ENCODE measurements at places on chromosomes 12 and 14.

DNA sequence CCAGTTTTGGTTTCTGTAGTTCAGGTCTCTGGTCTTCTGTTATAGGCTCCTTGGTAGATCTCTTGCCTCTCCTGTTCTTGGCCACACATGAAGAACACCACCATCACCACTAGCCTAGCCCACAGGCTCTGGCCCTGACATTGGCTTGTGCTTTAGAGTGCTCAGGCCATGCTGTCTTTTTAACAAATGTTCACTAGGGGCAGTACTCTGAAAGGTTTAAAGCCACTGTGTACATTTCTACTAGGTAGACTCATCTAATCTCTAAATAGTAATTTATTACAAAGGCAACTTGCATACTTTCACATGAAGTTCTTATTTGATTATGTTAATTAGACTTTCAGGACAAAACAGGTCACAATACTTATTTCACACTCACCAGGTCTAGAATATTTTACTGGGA lies 38.3 kb downstream of the PDE6H start:
- ATAC-seq, result no peak

GRCh38 chr14:80946187-80946586 lies 4.6 kb upstream of the CEP128 start:
- ATAC-seq, result no peak

DNA sequence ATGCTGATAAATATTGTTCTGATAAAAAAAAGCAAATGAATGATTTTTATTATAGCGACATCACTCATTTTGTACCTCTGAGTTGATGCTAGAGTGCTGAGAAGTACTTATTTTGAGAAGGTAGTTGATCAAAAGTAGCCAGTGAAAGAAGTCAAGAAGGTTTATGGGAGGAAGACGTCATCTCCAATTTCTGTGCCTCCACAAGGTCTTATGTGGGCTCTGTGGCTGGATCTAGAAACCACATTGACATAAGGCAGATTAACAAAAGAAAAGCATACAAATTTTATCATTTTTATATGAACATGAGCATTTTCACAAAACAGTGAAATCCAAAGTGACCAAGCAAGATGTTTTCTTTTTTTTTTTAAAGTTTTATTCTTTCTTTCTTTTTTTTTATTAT lies 289.5 kb upstream of the FAR2 start:
- ATAC-seq, result no peak

DNA sequence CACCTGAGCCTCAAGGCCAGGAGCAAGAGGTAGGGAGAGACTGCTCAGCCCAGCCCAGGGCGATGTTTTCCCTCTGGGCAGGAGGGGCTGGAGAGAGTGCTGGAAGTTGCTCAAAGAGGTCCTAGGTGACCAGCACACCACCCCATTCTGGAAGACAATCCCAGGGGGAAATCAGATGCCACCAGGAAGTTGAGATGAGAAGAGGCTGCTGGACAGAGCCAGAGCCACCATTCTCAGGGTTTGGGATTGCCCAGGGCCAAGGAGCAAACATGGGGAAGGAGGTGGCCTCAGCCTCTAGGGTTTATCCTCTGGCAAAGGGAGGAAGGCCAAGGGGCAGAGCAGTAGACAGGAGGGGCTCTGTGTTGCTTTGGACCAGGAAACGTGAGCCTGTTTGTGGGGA lies 11.6 kb downstream of the CCDC85C start:
- ATAC-seq, result no peak

GRCh38 chr12:9588749-9589148 lies 19.0 kb downstream of the KLRB1 start:
- ATAC-seq, result no peak

DNA sequence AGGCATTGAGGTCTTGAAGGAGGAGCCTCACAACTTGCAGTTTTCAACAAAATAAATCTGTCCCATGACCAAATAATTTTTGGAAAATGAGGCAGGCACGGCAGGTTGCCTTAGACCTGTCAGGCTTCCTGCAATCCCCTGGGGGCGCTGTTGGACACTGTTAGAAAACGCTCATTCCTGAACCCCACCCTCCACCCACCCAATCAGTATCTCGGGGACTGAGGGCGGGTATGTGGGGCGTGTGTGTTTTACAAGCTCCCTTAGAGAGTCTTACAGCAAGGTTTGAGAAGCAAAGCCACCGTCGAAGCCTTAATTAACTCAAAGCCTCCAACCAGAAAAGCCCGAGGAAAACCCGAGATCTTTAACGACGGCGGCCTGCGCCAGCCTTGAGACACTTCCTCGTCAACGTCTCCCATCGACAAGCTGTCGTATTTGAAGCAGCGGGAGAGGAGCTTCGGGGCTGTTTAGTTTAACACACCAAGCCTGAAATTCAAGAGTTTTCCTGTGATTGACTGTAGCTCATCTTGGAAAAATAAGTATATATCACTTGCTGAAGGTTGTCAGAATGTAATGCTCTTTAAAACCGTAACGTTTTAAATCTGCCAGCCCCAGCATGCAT lies 123.0 kb downstream of the GLT1D1 start:
- ATAC-seq, result peak; percentile 69

DNA sequence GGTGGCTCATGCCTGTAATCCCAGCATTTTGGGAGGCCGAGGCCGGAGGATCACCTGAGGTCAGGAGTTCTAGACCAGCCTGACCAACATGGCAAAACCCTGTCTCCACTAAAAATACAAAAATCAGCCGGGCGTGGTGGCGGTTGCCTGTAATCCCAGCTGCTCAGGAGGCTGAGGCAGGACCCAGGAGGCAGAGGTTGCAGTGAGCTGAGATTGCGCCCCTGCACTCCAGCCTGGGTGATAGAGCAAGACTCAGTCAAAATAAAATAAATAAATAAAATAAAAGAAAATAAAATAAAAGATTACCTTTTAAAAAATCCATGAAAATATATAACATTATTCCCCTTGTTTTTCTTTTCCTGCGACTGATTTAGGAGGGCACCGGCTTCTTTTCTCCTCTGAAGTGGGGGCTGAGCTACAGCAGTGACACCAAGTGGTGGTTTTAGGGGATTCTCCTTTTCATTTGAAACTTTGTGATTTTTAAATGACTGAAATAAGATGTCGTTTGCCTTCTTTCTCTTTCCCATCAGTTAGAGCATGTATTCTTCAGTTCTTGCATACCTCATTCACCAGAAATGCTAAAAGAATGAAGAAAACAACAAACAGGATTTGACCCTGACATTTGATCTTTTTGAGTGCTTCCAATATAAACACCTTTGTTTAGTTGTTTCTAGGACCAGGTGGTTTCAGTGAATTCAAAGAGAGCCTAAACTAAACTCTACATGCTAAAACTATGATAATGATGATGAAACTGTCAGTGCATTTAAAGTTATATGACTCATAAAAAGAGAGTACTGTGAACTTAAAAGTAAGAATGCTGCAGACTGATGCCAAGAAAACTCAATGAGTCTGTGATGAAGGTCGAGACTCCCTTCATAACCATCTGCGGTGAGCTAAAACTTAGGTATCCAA lies 22.6 kb upstream of the PKP2 start:
- ATAC-seq, result no peak

DNA sequence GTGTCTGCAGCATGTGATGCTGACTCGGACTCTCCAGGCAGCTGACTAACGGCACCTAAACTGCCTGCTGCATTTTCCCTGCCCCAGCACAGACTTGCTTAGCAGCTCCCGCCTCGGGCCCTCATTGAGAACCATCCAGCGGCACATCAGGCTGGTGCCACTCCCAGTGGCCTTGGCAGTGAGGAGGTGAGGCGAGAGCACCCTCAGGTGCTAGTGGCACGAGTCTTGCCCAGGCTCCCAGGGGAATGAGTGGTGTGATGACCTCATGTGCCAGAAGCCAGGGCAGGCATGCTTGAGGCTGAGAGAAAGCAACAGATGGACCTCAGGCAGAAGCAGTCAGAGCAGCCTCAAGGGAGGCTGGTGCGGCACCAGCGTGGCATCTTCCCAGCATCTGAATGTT lies 60.2 kb downstream of the PRKCH start:
- ATAC-seq, result no peak

DNA sequence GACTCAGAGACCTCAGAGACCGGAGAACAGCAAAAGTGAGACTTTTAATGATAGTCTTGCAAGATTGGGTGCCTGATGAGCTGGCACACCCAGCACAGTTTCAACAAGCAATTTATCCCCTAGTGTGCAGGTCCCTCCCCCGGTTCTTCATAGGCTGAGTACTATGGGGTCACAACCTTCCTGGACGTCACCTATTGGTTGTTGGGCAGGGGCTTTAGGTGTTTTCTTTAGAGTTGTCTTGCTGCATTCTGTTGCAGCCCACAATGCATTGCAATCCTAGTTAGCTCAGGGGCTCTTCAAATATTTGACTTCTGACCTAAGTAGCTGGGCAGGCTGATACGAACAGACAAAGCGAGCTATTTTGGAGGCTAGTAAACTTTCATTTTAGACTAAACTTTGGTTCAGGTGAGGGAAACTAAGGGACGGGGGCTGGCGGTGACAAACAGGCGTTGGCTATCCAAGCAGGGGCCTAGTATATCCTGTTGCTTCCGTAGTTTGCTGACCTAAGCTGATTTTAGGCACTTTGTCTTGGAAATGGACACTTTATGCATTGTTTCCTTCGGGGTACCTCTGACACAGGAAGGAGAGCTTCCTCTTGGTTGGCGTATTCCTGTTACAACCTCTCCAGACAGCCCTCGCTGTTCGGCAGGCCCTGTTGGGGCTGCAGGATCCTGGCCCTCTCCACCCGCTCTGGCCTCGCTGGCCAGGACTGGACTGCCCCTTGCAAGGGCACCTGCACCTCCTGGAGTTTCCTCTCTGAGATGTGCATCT lies 14.1 kb downstream of the SIVA1 start:
- ATAC-seq, result no peak

DNA sequence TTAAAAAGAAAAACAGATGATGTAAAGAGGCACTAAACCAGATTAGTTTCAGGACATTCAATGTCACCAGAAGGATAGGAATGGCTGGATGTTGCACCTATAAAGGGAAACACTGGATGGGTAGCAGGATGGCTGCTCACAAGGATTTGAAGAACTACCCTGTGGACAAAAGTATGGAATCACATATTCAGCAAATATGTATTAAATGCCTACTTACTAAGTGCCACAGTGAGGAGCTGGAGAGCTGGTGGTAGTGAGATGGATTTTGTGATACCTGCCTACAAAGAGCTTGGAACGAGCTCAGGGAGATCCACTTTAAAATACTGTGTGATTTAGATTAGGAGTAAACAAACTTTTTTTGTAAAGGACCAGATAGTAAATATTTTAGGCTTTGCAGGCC lies 316.2 kb downstream of the PAWR start:
- ATAC-seq, result no peak

GRCh38 chr12:54409267-54409666 lies 9.8 kb downstream of the ITGA5 start:
- no peak for ATAC-seq

DNA sequence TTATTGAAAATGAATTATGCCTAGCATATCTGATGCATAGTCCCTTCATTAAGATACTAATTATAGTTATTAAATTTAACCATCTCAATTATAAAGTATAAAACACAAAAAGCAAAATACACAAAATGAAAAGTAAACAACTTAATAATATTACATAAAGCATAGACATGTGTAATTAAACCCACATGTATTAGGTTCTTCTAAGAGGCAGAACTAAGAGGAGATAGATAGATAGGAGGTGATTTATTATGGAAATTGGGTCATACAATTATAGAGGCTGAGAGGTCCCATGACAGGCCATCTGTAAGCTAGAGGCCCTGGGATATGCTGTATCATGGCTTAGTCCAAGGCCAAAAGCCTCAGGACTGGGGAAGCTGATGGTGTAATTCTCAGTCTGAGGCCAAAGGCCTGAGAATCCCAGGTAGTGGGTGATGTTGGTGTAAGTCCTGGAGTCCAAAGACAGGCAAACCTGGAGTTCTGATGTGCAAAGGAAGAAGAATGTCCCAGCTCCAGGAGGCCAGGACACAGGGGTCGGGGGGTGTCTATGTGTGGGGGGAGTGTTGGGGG lies 953.3 kb downstream of the TRHDE start:
- no peak for ATAC-seq

DNA sequence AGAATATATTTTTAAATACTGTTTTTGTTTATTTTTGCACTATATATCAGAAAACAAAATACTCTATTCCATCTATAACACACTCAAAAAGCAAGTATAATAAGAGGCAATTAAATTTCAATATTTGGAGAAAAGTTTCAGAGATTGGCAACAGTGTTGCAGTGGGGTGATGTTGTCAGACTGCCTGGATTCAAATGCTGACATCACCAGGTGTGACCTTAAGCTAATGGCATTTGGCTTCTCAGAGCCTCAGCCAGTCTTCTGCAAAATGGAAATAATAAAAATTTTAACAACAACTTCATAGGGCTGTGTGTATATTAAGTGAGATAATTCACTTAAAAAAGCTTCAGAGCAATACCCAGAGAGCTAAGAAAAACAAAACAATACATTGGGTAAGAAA lies 74.7 kb downstream of the TMTC1 start:
- no peak for ATAC-seq

DNA sequence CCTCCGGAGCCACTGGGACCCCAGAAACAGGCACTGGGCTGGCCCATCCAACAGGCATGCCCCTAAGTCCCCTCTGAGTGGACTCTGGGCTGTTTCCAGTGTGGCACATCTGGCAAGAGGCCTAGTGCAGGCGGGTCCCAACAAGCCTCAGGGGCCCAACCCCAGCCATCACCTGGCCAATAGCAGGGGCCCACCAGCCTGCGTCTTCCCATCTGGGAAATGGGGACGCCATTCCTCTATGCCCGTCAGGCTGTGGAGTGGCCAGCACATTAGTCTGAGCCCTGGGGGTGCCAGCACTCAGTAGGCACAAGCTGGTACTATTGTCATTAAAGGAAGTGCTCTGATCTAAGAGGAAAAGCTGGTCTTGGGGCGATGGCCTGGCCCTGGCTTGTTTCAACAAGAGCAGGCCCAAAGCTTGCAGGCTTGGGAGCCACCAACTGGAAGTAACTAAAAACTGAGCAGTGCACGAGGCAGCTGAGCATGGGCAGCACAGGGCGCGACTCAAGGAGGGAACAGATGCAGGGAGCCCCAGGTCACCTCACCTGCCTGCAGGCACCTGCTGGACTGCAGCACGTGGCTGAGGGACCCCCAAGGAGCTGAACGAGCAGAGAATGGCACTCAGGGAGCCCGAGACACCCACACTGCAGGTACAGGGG lies 8.4 kb downstream of the DEGS2 start:
- no peak for ATAC-seq

- ATAC-seq, result no peak
Measured at GRCh38 chr14:88955455-88955854, 131.0 kb downstream of the TTC8 start.

GRCh38 chr12:109822951-109823411 lies 10.2 kb downstream of the TRPV4 start:
- peak; percentile 13 for ATAC-seq

DNA sequence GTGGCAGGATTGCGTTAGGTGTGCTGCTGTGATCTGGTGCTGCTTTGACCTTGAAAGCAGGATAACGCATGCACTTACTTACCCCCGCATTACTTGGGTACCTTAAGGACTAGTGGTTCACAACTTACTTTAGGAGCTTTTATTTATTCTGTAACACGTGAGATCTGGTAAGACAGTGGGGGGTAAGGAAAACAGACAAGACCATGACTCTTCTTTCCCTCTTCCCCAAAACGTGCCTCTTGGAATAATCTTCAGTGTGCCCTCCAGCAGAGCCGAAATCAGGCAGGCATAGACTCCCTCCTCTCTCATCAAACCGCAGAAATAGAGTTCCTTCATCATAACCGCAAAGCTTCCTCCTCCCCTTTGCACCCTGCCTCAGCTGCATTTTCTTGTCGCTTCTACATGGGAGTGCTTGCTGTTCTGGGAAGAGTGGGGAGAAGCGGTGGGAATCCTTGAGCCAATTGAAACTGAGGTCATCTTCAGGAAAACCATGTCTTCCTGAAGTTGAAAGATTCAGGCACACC lies 43.4 kb downstream of the RAD52 start:
- ATAC-seq, result no peak

- ATAC-seq, result peak; percentile 61
Measured at GRCh38 chr12:32211066-32211899, 104.6 kb downstream of the BICD1 start.

- ATAC-seq, result peak; percentile 72
Measured at GRCh38 chr14:22448035-22448904, 140.8 kb downstream of the DAD1 start.

Data from motor neuron (in vitro differentiated cells).